ENCODE measurements at places on chromosomes 1 and 21.

DNA sequence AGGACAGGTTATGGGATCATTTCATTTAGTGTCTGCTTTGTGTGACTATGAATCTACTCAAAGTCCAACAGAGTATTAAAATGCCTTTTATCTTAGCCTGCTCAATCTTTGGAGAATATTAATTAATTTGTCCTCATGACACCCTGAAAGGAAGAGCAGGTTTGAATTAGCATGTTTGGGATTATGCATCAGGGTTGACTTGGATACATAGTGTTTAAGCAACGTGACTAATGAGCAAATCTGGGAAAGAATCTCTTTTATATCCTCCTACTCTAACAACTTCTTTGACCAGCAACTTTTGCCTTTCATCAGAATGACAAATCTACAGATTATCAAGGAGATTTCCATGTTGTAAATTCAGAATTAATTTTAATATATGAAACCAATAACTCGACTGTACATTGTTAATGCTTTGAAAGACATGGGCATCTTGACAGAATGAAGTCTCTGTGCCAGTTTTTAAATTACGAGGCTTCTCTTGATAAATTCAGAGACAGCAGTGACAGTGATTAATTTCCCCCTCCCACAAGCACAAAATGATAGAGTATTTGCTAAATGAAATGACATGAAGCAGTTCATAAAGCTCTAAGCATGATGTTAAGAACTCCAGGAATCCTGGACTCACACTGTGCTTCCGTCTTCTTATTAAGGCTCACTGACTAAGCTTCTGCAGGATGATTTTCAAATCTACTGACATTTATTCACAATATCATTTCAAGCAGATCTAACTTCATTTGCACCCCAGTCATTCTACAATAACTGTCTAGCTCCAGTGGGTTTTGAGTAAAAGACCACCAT lies 156.5 kb downstream of the PCNX2 start:
- DNase-seq = no peak

DNA sequence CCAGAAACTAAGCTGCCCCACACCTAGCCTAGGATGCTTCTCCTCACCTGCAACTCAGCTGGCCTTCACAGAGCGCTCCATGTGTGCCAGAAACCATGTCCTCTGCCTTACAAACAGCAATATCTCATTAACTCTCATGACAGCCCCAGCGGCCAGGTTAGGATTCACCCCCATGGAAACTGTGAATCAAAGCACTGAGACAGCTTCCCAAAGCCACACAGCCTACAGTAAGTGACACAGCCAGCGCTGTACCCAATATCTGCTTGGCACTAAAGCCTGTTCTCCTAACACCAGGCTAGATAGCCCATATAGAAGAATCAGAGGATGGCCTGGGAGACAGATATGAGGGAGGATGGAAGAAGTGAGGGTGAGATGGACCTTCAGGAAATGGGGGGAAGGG lies 13.5 kb downstream of the KCNN3 start:
- no peak for DNase-seq

- DNase-seq = no peak
Measured at GRCh38 chr1:84525779-84526178, 19.4 kb upstream of the GNG5 start.

DNA sequence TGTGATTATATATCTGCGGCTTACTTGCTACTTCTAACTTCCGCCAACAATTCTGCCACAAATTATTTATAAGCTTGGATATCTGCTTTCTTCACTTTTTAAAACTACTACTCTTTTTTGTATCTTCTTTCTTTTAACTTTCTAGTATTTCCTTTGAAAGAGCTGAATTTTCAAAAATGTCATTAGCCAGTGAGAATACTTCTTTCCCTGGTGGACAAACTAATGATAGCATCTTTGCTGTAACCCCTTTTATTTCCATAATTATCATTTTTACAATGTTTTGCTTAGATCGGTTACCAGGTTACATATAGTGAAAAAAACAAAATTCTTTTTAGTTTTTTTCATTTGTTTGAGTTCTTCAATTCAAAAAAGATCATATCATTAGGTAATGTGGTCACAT lies 355.9 kb upstream of the ADGRL4 start:
- no peak for DNase-seq

DNA sequence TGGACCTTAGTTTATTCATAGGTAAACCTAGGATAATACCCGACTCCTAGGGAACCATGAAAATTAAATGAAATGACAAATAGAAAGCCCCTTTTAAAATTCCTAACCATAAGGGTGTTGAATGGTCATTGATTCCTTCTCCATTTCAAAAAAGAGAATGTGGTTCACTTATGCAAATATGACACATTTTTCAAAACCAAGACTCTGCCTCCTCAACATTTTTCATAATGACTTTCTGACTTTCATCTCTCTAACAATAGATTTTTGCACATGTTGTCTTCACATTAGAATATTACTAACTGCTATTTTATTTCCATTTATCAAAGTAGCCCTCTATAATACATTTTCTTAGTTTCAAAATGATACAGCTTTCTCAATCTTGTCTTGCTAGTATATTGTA lies 169.1 kb downstream of the NTNG1 start:
- no peak for DNase-seq

GRCh38 chr1:31772669-31773248 lies 8.6 kb upstream of the ADGRB2 start:
- no peak for DNase-seq

- DNase-seq = no peak
Measured at GRCh38 chr1:210292231-210292871, 36.4 kb upstream of the HHAT start.

- DNase-seq = no peak
Measured at GRCh38 chr1:199290186-199290585, 651.3 kb downstream of the PTPRC start.

GRCh38 chr1:10185759-10186158 lies 24.6 kb upstream of the KIF1B start:
- no peak for DNase-seq

- DNase-seq = peak; percentile 70
Measured at GRCh38 chr1:178192686-178193085, 98.8 kb downstream of the RASAL2 start.

GRCh38 chr1:154835531-154836324 lies 34.4 kb downstream of the KCNN3 start:
- no peak for DNase-seq

- no peak for DNase-seq
Measured at GRCh38 chr21:41195311-41195710, 27.4 kb downstream of the BACE2 start.

- DNase-seq = no peak
Measured at GRCh38 chr1:18997508-18997907, 41.0 kb upstream of the IFFO2 start.
